GM12864 (cell line): ENCODE measurements at places on chromosomes 16 and 17.

- no peak for DNase-seq
Measured at GRCh38 chr17:57644326-57644725, 100.8 kb downstream of the CCDC182 start.

DNA sequence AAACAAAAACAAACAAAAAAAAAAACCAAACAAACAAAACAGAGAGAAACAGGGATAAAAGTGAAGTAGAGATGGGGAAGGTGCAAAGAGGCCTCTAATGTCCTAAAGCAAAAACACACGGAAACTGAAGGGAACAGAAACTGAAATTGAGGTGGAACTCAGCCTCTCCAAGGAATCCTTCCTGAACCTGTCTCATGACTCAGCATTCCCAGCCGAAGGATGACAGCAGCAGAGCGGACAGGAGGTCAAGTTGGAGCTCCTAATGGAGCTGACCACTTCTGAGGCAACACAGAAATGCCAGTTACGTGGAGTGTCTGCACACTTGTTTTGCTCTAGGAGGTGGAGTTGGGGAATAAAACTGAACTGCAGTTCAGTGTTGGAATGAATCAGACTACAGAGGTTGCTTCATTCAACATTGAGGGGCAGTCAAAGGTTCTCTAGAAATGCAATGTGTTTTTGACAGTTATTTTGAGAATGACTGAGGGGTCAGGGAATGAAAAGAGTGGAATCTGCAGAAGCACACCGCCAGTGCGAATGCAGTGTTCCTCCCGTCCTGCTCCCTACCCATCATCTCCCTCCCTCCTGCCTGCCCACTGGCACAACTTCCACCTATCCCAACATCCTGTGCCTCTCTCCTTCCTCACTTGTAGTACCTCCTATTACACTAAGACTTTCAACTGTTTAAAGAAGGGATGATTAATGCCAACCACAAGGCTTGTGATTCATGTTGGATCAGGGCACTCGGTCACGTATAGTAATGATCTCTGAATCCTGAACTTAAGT lies 6.3 kb downstream of the UBE2O start:
- DNase-seq: no peak

DNA sequence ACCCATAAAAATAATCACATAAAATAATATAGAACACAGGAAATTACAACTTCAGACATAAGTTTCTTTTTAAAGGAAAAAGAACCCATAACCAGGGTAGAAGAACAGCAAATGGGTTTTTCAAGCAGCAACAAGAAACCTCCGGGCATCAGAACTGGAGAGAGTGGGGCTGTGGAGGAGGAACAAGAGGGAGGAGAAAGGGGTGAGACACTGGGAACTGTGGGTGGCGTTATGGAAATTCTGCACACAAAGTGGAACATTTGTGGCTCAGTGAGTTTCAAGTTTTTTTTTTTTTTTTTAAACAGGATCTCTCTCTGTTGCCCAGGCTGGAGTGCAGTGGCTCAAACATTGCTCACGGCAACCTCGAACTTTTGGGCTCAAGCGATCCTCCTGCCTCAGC lies 22.6 kb downstream of the EMP2 start:
- DNase-seq: no peak

GRCh38 chr16:79253100-79253631 lies 347.4 kb downstream of the MAF start:
- no peak for DNase-seq

- no peak for DNase-seq
Measured at GRCh38 chr16:84095466-84095865, 21.3 kb downstream of the MBTPS1 start.

DNA sequence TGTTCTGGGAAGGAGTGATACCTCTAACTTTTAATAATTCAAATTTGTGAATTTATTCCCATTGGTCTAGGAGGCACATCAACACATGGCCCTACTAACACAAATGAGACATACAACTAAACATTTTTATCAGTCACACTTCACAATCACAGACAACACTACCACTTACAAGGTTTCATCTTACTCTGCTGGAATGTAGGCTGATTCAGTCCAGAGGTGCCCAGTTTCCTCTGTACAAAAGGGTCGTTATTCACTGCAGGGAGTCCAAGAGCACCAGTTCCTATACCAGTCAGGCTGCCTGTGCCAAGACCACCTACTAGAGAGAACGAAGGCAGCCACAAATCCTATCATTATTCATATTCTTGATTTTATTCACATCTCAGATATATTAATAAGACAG lies 41.4 kb downstream of the SETD6 start:
- no peak for DNase-seq

DNA sequence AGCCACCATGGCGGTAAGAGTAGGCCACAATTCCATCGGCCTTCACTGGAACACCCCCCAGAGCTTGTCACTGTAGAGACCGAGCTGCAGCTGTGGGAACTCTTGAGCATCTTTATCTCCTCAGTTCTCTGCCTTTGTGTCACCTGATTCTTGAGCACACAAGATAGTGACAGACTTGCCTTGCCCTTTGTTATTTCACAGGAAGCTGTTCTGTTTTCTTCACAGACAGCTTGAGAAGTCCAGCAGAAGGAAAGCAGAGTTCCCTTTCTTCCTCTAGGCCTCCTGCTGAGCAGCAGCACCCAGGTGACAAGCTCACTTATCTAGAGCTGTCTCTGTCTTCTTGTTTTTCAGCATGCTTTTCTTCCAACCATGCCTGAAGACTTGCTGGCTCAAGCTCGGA lies 38.4 kb upstream of the ENDOV start:
- no peak for DNase-seq

GRCh38 chr17:1168533-1169220 lies 11.1 kb downstream of the ABR start:
- no peak for DNase-seq

GRCh38 chr17:78892520-78892919 lies 10.5 kb downstream of the CEP295NL start:
- no peak for DNase-seq

- DNase-seq: no peak
Measured at GRCh38 chr17:72661116-72661944, 431.2 kb downstream of the SLC39A11 start.

GRCh38 chr17:7293816-7294613 lies 424 bp downstream of the YBX2 start:
- DNase-seq: no peak

DNA sequence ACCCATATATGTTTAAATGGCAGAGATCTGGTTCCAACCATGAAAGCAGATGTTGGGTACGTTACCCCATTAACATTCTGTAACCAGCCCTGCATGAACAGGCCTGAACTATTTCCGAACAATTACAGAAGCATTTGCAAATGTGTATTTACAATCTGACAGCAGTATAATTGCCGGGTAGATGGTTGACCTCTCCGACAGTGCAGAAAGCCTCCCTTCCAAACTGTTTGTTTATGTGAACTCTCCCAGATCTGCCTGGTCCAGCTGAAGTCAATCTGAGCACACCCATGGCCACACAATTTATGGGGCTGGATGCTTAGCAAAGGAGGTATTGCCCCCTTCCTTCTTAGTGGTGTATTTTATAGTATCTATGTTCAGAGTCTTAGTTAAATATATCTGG lies 21.8 kb downstream of the NUDT7 start:
- DNase-seq: no peak

DNA sequence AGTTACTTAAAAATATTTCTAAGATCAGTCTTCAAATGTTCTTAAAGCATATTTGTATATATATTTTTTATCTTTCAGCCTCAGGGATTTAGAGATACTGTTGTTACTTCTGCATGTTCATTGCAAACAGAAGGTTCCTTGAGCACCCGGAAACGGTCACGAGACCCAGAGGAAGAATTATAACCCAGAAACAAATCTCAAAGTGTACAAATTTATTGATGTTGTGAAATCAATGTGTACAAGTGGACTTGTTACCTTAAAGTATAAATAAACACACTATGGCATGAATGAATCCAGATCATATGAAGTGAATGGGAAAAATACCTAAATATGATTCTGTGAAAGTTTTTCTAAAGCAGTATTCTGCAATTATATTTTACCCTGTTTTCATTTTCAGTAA lies 21.6 kb upstream of the PPM1E start:
- no peak for DNase-seq

DNA sequence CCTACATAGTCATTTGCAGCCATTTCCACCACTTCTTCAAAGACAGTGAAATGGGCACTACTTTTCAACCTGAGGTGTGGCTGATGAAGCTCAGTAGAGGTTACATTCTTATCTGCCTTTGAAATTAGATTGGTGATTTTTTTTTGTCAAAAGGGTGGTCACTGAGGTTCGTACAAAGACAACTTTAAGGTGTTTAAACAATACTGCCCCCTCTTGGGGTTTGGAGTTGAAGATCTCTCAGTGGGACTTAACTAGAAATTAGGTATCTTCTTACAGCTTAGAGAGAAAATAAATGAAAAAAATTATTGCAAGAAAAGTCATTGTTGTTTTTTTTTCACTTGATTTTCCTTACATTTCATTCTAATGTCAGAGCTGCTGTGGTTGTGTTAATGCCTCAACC lies 713.2 kb downstream of the CDH11 start:
- DNase-seq: no peak

DNA sequence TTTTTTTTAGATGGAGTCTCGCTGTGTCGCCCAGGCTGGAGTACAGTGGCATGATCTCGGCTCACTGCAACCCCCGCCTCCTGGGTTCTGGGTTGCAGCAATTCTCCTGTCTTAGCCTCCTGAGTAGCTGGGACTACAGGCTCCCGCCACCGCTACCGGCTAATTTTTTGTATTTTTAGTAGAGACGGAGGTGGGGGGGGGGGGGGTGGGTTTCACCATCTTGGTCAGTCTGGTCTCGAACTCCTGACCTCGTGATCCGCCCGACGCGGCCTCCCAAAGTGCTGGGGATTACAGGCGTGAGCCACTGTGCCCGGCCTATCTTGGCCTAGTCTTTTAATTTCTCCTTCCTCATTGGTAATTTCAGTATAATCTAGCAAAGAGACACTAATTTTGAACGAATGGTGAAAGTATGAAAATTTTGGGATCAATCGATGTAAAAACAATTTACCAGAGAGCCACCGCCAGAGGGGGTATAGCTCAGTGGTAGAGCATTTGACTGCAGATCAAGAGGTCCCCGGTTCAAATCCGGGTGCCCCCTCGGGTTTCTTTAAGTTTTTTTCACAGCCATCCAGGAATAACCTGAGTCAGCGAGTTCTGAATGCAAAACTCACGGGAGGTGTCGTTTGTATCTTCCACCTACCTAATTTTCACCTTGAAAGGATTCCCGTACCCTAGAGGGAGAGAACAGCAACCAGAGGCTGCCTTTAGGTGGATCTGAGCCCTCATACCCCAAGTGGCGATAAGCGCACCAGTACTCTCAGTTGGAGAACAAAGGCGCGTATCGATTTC lies 2.5 kb upstream of the LASP1 start:
- no peak for DNase-seq

GRCh38 chr16:57689762-57690558 lies 4.6 kb upstream of the DRC7 start:
- DNase-seq: peak; percentile 40

DNA sequence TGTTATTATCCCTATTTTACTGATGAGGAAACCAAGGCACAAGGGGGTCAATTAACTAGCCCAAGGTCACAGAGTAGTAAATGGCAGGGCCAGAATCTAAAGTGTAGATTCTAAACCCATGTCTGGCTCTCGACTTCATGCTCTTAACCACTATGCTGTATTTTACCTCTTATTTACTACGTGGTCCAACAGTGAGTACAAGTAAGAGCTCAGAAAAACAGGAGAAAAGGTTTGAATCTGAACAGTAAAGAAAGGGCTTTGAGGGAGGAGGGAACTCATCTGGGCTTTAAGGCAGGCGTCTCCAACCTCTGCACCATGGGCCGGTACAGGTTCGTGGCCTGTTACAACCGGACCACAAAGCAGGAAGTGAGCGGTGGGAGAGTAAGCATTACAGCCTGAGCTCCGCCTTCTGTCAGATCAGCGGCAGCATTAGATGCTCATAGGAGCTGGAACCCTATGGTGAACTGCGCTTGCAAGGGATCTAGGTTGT lies 62.9 kb downstream of the SMURF2 start:
- DNase-seq: peak; percentile 8

DNA sequence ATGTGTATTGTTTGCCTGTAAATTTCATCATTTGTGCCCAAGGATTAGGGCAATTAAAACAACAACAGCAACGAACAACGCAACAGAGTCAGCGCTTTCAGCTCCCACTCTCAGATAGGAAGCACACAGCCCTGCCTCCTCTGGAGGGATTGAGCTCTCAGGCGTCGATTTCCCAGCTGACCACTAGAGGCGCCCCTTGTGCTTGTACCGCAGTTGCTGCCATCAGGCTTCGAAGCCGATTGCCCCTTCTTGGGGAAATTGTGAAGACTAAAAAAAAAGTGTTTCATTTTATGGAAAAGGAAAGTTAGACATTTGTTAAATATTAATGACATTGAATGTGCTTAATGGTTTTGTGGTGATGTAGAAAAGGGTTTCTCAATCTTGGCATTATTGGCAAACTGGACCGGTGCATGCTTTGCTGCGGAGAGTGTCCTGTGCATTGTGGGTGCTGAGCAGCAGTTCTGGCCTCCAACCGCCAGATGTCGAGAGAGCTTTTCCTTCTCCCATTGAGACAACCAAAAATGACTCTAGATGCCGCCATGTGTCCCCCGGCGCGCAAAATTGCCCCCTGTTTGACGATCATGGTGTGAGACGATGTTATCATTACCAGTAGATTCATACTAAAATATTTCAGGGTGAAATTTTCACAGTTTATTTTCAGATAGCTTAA lies 650.4 kb upstream of the RBFOX1 start:
- DNase-seq: no peak

GRCh38 chr16:14364386-14365199 lies 265.5 kb downstream of the PARN start:
- DNase-seq: no peak

GRCh38 chr16:89395150-89396142 lies 94.9 kb downstream of the ANKRD11 start:
- no peak for DNase-seq

DNA sequence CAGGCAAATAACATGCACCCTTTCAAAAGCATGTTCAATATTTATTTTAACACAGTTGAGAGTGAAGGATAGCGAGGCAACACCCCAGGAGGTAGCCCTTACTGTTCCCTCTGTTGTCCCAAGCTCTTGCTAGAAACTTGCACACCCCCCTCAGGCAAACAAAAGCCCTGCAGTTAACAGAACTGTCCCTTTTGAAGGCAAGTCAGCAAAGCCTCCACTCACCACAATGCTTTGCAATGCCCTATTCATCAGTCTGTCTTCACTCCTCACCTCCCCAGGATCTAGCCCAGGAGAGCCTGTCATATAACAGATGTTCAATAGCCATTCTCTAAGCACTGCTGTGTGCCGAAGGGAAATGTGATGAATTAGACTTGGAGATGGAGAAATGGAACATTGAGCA lies 3.5 kb upstream of the CNEP1R1 start:
- no peak for DNase-seq

- DNase-seq: no peak
Measured at GRCh38 chr16:27762441-27762840, 212.5 kb downstream of the KATNIP start.

GRCh38 chr16:3983081-3983520 lies 102.6 kb upstream of the CREBBP start:
- DNase-seq: no peak

DNA sequence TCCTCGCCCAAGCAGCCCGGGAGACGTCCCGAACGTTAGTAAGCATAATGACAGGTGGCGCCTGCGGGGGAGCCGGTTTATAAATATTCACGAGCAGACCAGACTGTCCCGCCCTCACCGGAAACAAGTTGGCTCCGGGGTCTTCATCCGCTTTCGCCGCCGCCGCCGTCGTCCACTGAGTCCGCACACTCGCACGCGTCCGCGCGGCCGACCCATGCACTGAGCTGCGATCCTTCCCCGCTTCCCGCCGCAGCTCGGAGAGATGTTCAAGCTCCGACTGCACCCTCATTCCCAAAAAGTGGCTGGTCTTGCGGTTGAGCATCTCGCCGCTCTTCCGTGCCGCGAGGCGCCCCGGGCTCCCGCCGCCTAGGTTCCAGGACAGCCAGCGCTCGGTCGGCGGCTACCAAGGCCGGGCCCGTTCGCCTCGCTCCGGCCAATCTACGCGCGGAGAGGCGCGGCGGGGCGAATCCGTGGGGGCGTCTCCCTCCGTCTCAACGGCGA lies 385 bp downstream of the CFAP119 start:
- DNase-seq: no peak
